Femur (tissue), 1 donor: ENCODE measurements at places on chromosomes 13 and 19.
A peak's percentile ranks its signal among the peaks of the same experiment; 100 is the strongest.

DNA sequence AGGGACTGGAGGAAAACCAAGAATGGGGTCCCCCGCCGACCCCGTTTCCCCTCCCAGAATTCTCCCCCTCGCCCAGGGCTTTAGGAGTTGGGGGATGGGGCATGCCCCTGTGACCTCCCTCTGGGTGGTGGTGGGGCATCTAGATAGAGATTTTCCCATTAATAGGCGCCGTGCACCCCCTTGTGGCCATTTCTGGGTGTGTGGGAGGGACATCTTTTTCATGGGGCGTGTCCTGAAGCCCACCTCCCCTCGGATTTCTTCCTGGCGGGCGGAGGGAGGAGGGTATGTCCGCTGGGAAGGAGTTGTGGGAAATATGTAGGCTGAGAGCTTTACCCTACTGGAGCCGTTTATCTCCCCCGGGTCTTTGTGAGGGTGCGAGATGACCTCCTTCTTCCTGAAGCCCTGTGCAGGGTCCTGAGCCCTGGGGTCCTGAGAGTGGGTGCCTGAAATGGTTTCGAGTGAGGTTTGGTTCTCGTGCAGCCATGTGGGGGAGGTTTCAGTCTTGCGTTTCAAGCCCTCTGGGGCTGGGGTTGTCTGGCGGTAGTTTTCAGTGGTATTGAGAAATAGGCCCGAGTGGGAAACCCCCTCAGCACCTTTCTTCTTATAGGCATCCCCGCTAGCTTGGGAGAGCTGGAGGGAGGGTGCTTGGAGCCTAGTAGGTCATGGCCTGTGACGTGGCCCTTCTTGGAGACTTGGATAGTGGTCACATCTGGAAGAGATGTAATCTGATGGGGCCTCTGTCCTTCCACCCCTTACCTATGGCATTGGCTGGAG lies 1.0 kb downstream of the PRMT1 start:
- peak; percentile 87 for DNase-seq

DNA sequence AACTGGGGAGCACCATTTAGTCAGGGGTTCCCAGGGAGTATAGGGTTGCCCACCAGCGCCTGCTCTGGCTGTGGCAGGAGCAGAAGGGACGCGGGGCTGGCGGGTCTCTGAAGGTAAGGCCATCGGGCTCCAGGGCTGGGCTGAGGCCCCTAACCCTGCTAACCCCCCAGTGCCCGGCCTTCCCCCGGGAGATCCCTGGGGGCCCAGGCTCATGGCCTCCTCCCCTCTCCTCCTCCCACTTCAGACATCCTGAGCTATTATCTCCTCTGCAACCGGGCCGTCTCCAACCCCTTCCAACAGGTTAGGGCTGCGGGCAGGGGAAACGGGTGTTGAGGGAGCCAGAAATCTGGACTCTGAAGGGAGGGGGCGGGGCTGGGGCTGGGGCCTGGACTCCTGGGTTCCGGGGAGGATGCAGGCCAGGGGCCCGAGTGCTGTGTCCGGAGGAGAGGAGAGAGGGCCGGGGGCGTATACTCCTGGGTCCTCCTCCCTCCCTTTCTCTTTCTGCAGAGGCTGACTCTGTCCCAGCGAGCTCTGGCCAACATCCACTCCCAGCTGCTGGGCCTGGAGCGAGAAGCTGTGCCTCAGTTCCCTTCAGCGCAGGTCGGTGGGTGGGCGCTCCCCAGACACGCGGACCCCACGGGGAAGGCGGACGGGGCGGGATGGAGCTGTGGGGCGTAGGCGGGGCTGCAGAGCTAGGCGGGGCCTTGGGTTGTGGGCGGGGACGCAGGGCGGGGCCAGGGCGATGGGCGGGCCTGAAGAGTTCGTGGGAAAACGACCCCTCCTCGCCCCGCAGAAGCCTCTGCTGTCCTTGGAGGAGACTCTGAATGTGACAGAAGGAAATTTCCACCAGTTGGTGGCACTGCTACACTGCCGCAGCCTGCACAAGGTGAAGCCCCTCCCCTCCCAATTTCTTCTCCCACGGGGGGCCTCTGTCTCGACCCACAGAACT lies 15.3 kb downstream of the TTYH1 start:
- peak; percentile 81 for DNase-seq

GRCh38 chr13:66693656-66694055 lies 536.5 kb downstream of the PCDH9 start:
- no peak for DNase-seq

DNA sequence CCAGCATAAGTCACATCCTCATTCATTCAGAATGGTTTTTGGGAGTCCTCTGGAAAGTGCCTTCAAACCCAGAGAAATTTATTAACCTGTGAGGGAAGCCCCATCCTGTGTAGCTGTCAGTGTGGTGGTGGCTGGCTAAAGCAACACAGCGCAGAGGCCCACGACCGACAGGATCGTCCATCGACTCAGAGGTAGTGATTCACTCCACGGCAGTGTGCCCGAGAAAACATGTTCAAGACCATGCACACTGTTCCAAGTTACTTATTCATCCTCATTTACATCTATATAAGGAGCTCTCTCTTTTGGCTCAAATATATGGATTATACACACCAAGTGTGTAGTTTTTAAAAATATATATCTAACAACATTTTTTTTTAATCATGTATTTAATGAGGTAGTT lies 96.3 kb upstream of the SLC15A1 start:
- DNase-seq, result no peak

- no peak for DNase-seq
Measured at GRCh38 chr13:70668983-70669382, 560.7 kb upstream of the KLHL1 start.

DNA sequence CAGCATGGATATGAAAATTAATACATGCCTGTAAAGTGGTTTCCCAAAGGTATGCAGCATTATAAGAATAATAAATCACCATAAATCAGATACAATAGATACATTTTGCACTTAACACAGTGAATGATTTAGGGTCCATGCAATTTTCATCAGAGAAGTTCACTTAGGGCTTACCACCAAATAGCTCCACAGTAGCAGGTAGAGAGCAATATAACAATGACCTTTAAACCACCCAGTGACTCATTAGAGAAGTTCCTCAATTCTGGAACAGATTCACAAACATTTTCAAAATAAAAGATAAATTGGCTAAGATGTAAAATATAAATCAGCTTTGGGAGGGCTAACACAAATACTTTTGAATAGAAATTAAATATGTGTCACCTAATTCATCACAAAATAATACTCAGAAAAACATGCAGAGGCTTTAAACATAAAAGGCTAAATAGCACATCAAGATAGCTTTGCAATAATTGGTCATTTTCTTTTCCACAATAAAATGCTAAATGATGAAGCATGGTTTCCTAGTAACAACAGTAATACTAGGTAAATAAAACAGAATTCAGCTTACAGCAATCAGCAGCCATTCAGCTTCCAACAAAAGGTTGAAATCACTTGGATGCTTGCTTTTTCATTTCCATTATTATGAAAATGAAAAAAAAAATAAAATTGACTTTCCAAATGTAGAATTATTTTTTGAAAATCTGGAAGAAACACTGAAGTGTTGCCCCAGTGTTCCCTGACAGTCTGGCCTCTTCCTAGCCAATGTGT lies 84.3 kb upstream of the NBEA start:
- DNase-seq, result no peak
